ENCODE measurements at places on chromosomes 7 and 10. TPM values are rescaled to one million over a fixed set of nuclear protein-coding genes. Genes with fewer than 3 reads are reported as not detected.

RBP3 gene
- not detected for total RNA-seq

NUTM2D gene
- 1.7 TPM for total RNA-seq

TMEM140 gene
- total RNA-seq: 1.1 TPM

HOXA7 gene
- total RNA-seq: 4.7 TPM

HMX2 gene
- total RNA-seq: not detected

NPTX2 gene
- 0.13 TPM for total RNA-seq

BMPER gene
- total RNA-seq: 5.1 TPM

KRIT1 gene
- total RNA-seq: 28.8 TPM

EMX2 gene
- not detected for total RNA-seq

ZNF365 gene
- 0.82 TPM for total RNA-seq

PRKG1 gene
- not detected for total RNA-seq

ARMS2 gene
- not detected for total RNA-seq

Measured in A549 treated with GW870086 at 1 μM for 4 hours (cell line).